ENCODE measurements at places on chromosomes 16 and 17. TPM values are rescaled to one million over a fixed set of nuclear protein-coding genes. Genes with fewer than 3 reads are reported as not detected.
A peak's percentile ranks its signal among the peaks of the same experiment; 100 is the strongest.

DNA sequence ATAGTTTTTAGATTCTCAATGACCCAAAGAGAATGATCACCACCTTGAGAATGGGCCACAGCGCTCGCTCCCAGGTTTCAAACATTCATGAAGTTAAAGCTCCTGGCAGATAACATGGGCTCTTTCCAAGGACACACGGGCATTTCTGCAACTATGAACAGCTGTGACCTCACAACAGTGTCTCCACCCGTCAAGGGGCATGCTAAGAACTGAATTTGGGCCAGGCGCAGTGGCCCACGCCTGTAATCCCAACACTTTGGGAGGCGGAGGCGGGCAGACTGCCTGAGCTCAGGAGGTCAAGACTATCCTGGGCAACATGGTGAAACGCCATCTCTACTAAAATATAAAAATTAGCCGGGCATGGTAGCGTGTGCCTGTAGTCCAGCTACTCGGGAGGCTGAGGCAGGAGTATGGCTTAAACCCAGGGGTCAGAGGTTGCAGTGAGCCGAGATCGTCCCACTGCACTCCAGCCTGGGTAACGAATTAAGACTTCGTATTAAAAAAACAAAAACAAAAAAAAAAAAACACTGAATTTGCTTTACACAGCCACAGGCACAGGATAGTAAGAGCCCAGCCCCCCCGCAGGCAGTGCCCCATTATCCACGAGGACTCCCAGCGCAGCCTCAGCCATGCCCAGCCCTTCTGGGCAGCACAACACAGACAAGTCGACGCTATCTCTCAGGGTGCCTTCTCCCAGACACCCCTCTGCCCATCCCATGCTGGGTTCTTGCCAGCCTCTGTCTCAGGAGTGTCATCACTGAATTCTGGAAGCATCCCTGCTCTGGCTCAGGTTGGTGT, 7.2 kb downstream of the USP7 start:
- no peaks in the 10 kb centered on the region for H3K27me3 ChIP-seq
- H3K4me1 ChIP-seq: peaks cover 95% of the 10 kb centered on the region
- H3K4me3 ChIP-seq: no peak overlapping the region
- peak overlapping the region; percentile 24 for H3K27ac ChIP-seq
- DNase-seq: no peak
- H3K36me3 ChIP-seq: no peaks in the 10 kb centered on the region

DNA sequence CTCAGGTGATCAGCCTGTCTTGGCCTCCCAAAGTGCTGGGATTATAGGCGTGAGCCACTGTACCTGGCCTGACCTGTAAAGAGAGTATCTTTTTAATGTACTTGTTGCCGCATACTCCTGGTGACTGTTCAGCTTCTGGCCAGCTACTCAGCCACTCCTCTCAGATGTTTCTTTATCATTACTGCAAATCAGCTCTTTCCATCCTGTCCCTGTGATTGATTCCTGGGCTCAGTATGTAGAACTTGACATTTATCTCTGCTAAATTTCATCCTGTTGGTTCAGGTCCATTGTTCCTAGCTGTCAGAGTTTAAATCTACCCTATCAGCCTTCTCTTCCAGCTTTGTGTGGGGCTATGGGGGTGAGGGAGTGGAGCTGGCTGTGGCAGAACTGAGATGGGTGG, 211.5 kb upstream of the ASIC2 start:
- H3K27ac ChIP-seq: no peak overlapping the region
- H3K36me3 ChIP-seq: no peaks in the 10 kb centered on the region
- DNase-seq: no peak
- no peak overlapping the region for H3K4me3 ChIP-seq

Gene ZG16
- total RNA-seq: not detected

Gene PIK3R5
- 7.0 TPM for total RNA-seq

Measured in esophagus muscularis mucosa (tissue), 4 donors.